Upper lobe of right lung (tissue), 1 donor: ENCODE measurements at places on chromosomes 6 and 20. TPM values are rescaled to one million over a fixed set of nuclear protein-coding genes. Genes with fewer than 3 reads are reported as not detected.

The LRRC73 gene
- total RNA-seq: 0.55 TPM

The MKKS gene
- total RNA-seq: 15.7 TPM

The GPR63 gene
- 0.55 TPM for total RNA-seq

The MCHR2 gene
- not detected for total RNA-seq

The RIPOR2 gene
- total RNA-seq: 25.6 TPM

The RCAN2 gene
- total RNA-seq: 11.7 TPM

The IFNGR1 gene
- total RNA-seq: 239 TPM

The DCDC2 gene
- total RNA-seq: 5.3 TPM

The DEFB123 gene
- not detected for total RNA-seq

The IRF4 gene
- total RNA-seq: 3.7 TPM

The MCCD1 gene
- not detected for total RNA-seq

The RIPPLY2 gene
- not detected for total RNA-seq

The CYP24A1 gene
- total RNA-seq: 0.17 TPM

The LY6G6F gene
- total RNA-seq: not detected

The OR2H2 gene
- not detected for total RNA-seq

The FYN gene
- 115 TPM for total RNA-seq

The HCK gene
- 49.0 TPM for total RNA-seq

The ZSWIM1 gene
- 9.6 TPM for total RNA-seq

The LAMA2 gene
- total RNA-seq: 42.1 TPM

The ATF6B gene
- 78.1 TPM for total RNA-seq

The PAQR8 gene
- 5.8 TPM for total RNA-seq

The EYA4 gene
- 6.0 TPM for total RNA-seq
